Hepatic stellate cell (primary cell): ENCODE measurements at places on chromosomes 2 and 18.
A peak's percentile ranks its signal among the peaks of the same experiment; 100 is the strongest.

GRCh38 chr18:74360852-74361655 is 45.4 kb downstream of the C18orf63 start:
- DNase-seq = no peak

DNA sequence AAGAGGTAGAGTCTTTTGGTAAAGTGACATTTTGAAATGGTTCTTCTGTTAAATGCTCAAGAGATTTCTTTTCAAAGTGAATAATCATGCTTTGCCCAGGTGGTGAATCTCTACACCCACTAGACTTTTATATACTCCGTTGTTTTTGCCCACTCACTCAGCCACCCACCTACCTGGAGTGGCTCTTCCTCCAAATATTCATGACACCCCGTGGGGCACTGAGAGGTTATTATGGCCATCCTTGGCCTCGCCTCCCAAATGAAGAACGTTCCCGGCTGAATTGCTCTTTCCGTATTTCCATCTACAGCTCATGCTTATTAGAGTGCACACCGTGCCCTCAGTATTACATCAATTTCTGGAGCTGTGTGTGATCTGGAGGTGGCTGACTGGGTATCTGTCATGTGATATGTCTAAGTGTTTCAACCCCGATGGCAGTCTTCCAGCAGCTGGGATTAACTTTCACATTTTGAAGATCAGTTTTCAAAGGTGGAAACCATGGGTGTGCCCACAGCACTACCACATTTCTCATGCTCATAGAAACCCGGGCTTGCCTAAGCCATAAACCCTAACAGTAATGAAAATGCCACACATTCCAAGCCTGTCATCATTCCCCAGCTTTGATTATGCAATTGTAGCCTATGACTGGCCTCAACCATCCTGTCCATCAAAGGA is 406.6 kb upstream of the MMADHC start:
- no peak for DNase-seq

- peak; percentile 57 for DNase-seq
Observed at GRCh38 chr2:127623388-127624319, 22.3 kb upstream of the GPR17 start.

- DNase-seq = no peak
Observed at GRCh38 chr2:55391615-55392242, 27.9 kb downstream of the CCDC88A start.

DNA sequence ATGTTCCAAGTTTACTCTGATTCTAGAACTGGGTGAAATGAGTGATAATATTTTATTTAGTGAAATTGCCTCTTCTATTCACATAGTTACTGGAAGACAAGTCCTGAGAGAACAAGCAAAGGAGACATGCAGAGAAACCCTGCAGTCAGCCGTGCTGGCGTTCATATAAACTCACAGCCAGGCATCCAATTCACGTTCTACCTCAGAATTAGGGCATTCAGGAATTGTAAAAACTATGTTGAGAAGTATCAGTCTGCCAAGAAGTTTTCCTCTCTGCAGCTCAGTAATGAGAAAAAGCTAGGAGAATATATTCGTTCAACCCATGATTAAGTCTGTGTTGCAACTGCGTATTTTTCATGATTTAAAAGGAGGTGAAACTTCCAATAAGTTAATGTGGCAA is 156.2 kb upstream of the DSEL start:
- no peak for DNase-seq

GRCh38 chr2:71613953-71614925 is 160.9 kb downstream of the DYSF start:
- DNase-seq = peak; percentile 7
